ENCODE measurements at places on chromosomes 2 and 18.

DNA sequence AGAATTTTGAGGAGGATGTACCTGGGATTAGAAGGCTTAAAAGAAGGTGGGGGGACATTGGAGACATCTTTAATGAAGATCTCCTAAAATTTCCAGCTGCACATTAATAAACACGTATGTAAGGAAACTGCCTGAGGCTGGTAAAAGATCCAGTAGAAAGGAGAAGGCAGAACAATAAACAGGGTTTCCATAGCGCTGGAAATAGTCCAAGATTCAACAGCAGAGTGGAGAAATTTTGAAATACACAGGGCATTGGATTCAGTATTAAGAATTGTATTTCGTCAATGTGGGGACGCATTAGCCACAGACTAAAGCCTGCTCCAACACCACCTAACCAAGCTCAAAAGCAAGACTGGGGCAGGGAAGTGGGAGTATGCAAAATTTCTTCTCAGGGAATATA is 606.9 kb upstream of the NRXN1 start:
- peak; percentile 47 for DNase-seq

GRCh38 chr2:70641263-70641784 is 87.7 kb upstream of the TGFA start:
- DNase-seq, result no peak

DNA sequence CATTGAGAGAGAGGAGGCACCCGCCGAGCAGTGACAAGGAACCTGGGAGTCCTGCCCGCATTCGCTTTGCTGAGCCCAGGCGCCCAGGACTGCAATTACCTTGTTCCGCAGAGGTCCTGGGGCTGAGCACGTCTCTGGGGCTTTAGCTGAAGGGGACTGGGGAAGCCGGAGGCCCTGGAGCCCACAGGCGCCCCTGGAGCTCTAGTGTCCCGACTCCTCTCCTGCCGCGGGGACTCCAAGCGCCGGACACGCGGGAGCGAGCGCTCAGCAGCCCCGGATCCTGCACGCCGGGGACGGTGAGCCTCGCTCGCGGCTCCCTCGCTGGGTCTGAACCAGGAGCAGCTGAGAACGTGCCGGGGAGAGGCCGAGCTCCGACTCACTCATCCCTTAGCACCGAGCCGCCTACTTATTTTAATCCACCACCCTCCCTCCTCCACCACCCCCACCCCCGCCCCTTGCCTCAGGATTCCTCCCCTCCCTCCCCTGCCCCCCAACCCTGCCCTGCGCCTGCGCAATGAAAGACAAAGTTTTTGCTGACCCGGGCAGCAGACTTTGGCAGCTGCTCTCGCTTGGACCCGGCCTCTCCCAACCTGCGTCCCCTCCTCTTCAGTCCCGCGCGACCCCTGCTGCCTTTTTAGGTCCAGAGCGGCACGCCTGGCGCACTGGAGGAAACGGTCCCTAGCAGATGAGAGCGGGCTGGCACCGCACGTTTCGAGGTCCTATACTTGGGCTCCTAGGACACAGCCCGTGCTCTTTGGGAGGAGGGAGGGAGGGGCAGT is at the start of gene OSR1:
Gene OSR1 (minus strand): TSS at position 382 of the 779 bp plus-strand sequence. CDS start 4,818 bp downstream, outside the sequence.
- peak; percentile 68 for DNase-seq

GRCh38 chr18:80190311-80190710 is 57.0 kb downstream of the PARD6G start:
- DNase-seq, result no peak

- peak; percentile 2 for DNase-seq
Observed at GRCh38 chr2:185108588-185108987, 510.3 kb downstream of the ZNF804A start.

- no peak for DNase-seq
Observed at GRCh38 chr2:240513549-240514287, 44.1 kb downstream of the ANKMY1 start.

All from NCI-H345 (cell line).